ENCODE measurements at places on chromosomes 13 and 19.

DNA sequence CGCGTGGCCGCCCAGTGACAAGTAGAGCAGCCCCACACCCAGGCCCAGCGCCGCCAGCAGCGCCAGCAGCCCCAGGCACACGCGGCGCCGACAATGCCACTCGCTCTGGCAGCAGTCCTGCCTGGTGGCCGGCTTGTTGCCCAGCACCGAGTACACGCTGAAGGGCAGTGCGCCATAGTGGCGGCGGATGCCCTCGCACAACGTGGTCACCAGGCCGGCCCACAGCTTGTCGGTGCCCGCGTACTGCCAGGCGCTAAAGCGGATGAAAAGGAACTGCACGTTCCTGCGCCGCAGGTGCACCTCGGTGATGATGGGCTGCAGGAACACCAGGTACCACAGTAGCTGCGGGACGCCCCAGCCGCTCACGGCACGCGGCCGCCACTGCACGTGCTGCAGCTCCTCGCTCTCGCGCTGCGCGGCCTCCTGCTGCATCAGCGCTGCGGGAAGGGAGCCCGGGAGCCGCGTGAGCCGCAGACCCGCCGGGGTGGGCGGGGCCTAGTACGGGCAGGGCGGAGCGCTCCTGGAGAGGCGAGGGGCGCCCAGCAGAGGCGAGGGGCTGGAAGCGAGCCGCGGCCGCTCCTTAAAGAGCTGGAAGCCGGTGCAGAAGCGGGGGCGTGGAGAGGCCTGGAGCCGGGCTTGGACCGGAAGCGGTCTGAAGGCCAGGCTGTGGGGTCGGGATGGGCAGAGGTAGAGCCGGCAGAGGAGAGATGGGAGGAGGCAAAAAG, 7.3 kb downstream of the NKPD1 start:
- peak; percentile 95 for DNase-seq

- DNase-seq: peak; percentile 75
These were observed 4.7 kb upstream of the GJB2 start for GRCh38 chr13:20197361-20197834.

DNA sequence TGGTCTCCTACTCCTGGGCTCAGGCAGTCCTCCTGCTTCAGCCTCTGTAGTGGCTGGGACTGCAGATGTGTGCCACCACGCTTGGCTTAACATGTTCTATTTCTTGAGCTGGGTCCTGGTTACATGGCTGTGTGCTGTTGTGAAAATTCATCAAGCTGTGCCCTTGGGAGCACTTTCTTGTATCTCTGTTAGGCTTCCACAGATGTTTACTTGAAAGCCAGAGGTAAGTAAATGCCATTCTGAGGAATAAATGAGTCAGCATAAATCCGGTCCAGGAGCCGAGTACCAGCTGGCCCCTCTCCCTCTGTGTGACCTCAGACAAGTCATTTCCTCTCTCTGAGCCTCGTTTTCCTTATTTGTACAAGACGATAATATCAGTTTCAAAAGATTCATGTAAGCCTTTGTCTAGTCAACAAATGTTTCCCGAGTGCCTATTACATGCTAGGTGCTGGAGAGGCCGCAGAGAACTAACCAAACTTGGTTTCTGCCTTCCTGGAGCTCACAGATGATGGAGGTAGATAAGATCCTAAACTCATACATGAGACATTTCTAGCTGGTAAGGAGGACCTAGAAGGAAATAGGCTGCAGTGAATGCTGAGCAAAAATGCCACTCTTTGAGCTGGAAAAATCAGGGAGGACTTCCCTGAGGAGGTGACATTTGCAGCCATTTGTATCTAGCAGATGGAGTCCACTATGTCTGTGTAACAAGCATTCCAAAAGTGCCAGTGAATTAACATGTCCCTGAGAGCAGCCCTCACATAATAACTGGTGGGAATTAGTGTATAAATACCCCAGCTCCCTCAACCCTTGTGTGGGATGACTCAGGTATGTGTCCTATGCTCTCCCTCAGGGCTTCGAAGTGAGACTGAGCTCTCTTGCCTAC, 2.7 kb upstream of the RASAL3 start:
- DNase-seq: no peak

GRCh38 chr13:48500652-48501197, 32.2 kb downstream of the RCBTB2 start:
- no peak for DNase-seq

DNA sequence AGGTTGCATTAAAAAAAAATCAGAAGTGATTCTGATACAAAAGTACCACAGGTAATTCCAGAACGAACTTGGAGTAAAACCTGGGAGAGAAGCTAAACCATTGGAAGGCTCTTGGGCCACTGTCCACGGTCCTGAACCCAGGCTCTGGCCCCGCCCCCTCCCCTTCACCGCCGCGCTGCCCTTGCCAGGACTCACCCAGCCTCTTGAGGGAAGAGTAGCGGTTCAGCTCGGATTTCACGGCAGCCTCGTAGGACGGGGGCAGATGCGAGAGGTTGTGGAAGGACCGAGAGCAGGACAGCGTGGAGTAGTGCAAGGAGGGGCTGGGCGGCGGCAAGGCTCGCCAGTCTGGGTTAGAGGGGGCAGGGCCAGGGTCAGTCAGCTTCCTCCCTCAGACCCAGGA, 5.7 kb downstream of the SHISA7 start:
- peak; percentile 94 for DNase-seq

DNA sequence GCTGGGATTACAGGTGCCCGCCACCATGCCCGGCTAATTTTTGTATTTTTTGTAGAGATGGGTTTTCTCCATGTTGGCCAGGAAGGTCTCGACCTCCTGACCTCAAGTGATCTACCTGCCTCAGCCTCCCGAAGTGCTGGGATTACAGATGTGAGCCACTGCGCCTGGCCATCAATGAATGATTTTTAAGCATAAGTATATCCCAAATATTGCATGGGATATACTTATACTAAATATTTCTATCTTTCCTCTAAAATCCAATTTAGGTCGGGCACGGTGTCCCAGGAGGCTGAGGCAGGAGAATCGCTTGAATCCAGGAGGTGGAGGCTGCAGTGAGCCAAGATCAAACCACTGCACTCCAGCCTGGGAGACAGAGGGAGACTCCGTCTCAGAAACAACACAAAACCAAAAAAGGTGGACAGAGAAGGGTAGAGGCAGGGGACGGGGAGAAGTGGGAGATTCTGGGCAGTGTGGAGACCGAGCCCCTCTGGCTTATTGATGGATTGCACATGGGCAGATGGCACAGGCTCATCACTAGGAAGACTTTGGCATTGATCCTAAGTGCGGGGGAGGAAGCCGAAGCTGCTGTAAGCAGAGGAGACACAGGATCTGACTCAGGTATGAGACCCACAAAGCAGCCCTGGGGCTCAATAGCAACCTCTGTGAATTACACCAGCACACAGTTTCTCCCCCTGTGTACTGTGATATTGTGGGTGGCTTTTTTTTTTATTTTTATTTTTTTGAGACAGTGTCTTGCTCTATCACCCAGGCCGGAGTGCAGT, 13.5 kb downstream of the ARRDC5 start:
- no peak for DNase-seq

GRCh38 chr13:111852725-111853518, 214.0 kb upstream of the SOX1 start:
- no peak for DNase-seq

- DNase-seq: no peak
These were observed 109.2 kb downstream of the HSPH1 start for GRCh38 chr13:31052478-31052877.

DNA sequence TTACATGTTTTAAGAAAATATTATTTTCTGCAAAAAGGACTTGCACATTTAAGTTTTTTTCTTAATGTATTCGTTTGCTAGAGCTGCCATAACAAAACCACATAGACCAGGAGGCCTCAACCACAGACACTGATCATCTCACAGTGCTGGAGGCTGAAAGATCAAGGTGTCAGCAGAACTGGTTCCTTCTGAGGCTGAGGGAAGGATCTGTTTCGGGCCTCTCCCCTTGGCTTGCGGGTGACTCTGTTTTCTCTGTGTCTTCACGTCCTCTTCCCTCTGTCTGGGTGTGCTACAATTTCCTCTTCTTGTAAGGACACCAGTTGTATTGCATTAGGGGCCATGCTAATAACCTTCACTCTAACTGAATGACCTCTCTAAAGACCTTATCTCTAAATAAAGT, 364.2 kb downstream of the IRS2 start:
- no peak for DNase-seq

- peak; percentile 83 for DNase-seq
These were observed 7.5 kb upstream of the ARHGEF18 start for GRCh38 chr19:7340959-7341837.

DNA sequence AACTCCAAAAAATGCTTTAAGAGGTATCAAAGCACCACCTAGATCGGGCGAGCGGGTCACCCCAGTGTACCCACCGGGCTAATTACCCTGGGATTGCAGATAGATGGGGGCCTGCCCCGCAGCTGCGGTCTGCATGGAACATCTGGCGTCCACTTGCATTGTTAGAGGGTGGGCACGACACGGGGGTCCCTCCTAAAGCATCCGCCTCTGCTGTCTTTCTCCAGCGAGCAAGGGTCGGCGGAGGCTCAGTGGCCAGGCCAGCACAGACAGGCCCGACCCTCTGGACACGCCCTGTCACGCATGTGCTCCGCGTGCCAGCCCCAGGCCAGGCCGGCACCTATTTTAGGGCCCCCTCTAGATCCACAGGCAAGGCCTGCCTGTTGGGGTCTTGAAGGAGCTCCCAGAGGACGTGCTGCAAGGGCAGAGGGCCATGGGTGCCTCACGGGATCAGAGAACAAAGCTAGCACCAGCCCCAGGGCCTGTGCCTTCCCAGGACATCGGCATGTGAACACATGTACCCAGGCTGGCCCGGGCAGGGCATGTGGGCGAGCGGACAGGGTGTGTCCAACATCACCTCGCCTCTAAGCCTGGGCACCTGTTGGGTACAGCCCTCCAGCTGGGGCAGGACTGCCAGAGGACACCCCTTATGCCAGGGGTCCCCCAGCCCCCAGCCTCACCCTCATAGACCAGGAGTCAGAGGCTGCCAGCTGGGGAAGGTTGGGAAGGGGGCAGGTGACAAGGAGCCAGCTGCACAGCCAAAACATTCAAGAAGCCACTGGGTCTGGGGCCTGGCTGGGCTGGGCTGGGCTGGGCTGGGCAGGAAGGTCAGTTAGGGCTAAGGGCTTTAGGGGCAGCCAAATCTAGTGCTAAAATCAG, 35.6 kb upstream of the NANOS3 start:
- DNase-seq: peak; percentile 52

DNA sequence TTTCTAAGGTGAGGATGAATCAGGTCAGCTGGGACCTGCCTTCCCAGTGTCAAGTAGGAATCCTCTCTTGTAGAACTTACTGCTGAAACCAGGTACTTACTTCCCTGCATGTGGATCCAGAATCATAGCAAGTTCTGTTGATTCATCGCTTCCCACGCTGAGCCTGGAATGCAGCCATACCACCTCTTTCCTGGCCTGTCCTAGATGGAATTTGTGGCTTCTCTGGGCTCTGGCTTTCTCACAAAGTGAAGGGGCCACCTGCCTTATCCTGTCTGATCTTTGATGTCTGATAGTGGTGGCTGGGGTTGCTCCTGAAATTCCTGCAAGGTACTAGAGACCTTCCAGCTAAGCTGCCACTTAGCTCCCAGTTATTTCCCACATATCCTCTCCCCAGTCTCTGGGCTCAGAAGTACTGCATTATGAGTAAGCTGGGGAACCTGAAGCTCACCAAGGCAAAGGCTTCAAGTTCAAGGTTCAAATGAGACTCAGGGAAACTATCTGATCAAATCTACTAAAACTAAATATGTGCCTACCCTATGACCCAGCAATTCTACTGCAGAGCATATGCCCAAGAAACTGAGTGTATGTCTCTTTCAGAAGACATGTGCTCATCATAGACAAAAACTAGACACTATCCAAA, 103.5 kb downstream of the SUCLA2 start:
- DNase-seq: no peak

DNA sequence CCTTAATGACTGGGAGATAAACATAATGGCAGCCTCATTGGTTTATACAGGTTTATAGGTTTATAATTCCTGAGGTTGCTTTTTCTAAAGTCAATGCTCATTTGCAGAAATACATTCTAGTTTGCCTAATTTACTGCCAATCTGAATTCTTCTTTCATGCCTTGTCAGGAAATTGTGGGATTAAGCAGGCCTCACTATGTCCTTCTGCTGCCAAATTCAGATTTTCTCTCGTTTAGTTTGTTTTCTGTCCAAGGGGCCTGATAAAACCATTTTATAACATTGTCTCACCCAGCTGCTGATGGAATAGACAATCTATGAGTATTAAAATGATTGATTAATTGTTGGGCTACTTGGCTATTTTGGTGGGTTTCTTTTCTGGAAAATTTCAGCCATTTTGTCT, 42.4 kb upstream of the OBI1 start:
- no peak for DNase-seq

GRCh38 chr19:19550485-19550929, 12.4 kb downstream of the CILP2 start:
- DNase-seq: peak; percentile 67

- DNase-seq: peak; percentile 98
These were observed 29.8 kb upstream of the GRTP1 start for GRCh38 chr13:113393563-113394338.
